ENCODE measurements at places on chromosomes 6 and 20. TPM values are rescaled to one million over a fixed set of nuclear protein-coding genes. Genes with fewer than 3 reads are reported as not detected.
A peak's percentile ranks its signal among the peaks of the same experiment; 100 is the strongest.

The MROH8 gene
- 4.7 TPM for total RNA-seq

GRCh38 chr6:115783402-115784061 lies 277.2 kb downstream of the FRK start:
- DNase-seq: peak; percentile 80

GRCh38 chr20:48106428-48106827 lies 321.1 kb upstream of the SULF2 start:
- no peak for DNase-seq

The FOXS1 gene
- total RNA-seq: not detected

- DNase-seq: no peak
Measured at GRCh38 chr6:34189806-34190503, 44.1 kb upstream of the GRM4 start.

GRCh38 chr6:139905404-139906052 lies 531.1 kb upstream of the CITED2 start:
- DNase-seq: no peak

DNA sequence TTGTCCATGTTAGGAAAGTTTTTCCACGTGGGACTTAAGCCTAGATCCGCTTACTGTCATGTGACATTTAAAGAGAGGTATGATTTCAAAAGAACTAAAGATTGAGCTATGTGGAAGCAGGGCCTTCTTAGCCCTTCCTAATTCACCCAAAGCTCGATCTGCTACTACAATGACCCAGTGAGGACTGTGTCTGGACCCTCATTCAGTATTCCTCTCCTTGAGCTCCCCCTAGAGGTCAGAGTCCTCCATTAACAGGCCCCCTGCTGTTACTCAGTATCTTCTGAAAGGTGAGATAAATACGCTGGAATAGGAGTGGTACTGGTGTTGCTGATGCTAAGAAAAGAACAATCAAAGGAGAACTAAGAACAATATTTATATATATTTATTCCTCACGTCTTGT lies 414.0 kb downstream of the GJA1 start:
- DNase-seq: no peak

DNA sequence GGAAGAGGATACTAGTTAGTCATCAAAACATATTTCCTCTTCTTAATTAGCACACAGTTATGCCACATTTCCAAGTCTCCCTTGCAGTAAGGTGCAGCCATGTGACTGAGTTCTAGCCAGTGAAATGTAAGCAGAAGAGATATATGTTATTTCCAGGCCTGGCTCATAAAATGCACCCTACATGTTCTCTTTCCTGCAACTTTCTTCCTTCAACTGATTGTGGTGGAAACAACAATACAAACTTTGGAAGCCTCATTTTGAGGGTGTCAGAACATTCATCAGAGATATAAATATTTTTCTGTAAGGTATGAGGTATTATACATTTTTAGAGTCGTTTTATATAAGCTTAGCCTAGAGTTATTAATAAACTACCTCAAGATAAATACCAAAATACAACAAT lies 110.9 kb upstream of the PDE7B start:
- no peak for DNase-seq

- no peak for DNase-seq
Measured at GRCh38 chr20:36862857-36863668, 12.9 kb upstream of the TLDC2 start.

The RAET1L gene
- not detected for total RNA-seq

- no peak for DNase-seq
Measured at GRCh38 chr20:56299362-56299761, 50.8 kb downstream of the MC3R start.

GRCh38 chr6:12577124-12577850 lies 139.3 kb upstream of the PHACTR1 start:
- DNase-seq: no peak

The ZKSCAN4 gene
- total RNA-seq: 2.6 TPM

GRCh38 chr6:107267634-107268033 lies 152.3 kb upstream of the BEND3 start:
- no peak for DNase-seq

The COL12A1 gene
- 1.6 TPM for total RNA-seq

The RAET1G gene
- not detected for total RNA-seq

DNA sequence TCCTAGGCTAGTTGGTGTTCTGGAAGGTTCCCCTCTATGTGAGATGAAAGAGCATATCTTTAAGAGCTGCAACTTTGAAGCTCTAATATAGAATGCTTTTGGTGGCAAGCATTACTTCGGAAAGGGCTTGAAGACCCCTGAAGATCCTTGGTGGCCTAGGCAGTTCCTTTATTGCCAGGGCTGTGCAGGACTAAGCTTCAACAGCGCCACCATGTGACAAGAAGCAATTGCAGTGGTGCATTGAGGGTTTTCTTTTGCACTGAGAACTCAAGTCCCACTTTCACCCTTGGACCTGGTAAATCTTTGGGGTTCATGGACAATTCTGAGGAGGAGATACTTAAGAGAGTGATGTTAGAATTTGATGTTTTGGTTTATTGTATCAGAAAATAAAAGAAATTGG lies 237.4 kb upstream of the GMDS start:
- DNase-seq: peak; percentile 11

- DNase-seq: no peak
Measured at GRCh38 chr6:130009146-130009545, 9.2 kb upstream of the L3MBTL3 start.

The PRPF6 gene
- total RNA-seq: 24.2 TPM

The TCP11 gene
- not detected for total RNA-seq

DNA sequence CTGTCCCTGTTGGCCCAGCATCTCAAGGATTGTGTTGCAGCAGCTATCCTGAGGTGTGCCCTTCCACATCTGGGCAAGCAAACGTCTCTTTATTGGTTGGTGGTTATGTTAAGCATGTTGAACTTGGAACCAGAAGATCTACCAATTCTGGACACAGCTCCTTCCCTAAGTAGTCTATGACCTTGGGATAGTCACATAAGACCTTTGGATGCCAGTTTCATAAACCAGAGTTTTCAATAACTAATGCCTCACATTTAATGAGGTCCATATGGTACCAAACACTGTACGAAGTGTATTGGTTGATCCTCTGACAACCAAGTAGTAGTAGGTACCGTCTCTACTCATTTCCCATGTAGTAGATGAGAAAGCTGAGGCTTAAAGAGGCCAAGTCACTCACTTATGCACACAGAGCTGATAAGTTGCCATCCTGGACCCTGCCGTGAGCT lies 3.7 kb downstream of the CYP24A1 start:
- no peak for DNase-seq

GRCh38 chr6:28920281-28920680 lies 3.5 kb downstream of the TRIM27 start:
- DNase-seq: no peak

The GDAP1L1 gene
- total RNA-seq: not detected

- DNase-seq: no peak
Measured at GRCh38 chr6:102398788-102399390, 1005.4 kb downstream of the GRIK2 start.

- DNase-seq: no peak
Measured at GRCh38 chr6:73631849-73632248, 21.9 kb downstream of the SLC17A5 start.

GRCh38 chr20:58700121-58700821 lies 7.7 kb downstream of the NPEPL1 start:
- DNase-seq: no peak

The CFB gene
- 1,916 TPM for total RNA-seq

Measured in left lobe of liver (tissue), 2 donors.